ENCODE measurements at places on chromosomes 4 and X. TPM values are rescaled to one million over a fixed set of nuclear protein-coding genes. Genes with fewer than 3 reads are reported as not detected.

Gene MTHFD2L
- total RNA-seq = 10.6 TPM

Gene MAP9
- 9.3 TPM for total RNA-seq

Gene GAGE12E
- total RNA-seq = not detected

Gene CXCL3
- total RNA-seq = 11.9 TPM

Gene TRIM61
- total RNA-seq = 2.4 TPM

DNA sequence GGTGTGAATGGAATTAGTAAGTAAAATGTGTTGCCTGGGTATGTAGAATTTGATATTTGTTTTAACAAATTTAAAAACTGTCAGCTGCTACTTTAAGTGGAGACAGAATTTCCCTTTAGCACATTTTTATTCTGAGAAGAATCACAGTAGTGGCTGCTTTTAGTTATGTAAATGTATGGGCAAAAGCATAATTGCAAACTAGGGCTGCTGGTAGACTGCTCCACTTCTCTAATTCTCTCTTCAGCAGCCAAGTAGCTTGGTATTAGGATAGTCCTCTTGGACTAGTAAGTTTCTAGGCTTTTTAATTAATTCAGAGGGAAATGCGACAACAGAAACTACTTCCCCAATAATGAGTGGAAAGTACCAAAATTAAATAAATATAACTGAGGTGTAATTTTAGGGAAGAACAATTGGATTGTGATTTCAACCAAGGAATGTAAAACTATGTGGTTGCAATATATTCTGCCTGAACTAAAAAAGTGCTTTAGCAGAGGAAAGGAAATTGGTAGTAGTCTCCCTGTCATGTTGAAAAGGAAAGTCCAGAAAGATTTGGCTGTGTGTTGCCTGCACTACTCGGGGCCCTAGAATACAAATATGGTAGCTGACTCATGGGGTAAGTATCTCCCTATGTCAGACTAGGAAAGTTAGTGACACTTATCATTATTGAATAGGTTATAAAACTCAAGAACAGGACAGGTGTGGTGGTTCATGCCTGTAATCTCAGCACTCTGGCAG, 9.2 kb upstream of the EIF4E start:
- no peak overlapping the region for H3K27ac ChIP-seq
- H3K36me3 ChIP-seq = no peaks in the 10 kb centered on the region
- H3K27me3 ChIP-seq = no peaks in the 10 kb centered on the region
- no peak overlapping the region for H3K4me3 ChIP-seq
- DNase-seq = no peak

DNA sequence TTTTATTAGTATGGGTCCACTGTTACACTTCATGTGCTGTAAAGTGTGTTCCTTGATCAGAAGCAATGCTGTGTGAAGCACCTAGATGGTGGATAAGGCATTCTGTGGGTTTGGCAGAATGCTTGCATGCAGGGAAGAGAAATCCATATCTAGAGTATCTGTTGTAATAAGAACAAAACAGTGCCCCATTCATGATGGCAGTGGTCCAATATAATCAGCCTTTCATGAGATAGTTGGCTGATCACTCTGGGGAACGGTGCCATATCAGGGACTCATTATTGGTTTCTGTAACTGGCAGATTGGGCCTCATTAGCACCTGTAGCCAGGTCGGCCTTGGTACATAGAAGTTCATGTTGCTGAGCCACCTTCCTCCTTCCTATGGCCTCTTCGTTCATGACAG, 28.7 kb downstream of the STIM2 start:
- H3K36me3 ChIP-seq = no peaks in the 10 kb centered on the region
- peaks cover 20% of the 10 kb centered on the region for H3K4me1 ChIP-seq
- no peaks in the 10 kb centered on the region for H3K27me3 ChIP-seq
- no peak overlapping the region for H3K4me3 ChIP-seq
- H3K27ac ChIP-seq = no peak overlapping the region

GRCh38 chrX:112218388-112218787, 135.8 kb upstream of the TRPC5 start:
- no peak overlapping the region for H3K4me3 ChIP-seq
- no peaks in the 10 kb centered on the region for H3K27me3 ChIP-seq
- no peaks in the 10 kb centered on the region for H3K4me1 ChIP-seq
- no peaks in the 10 kb centered on the region for H3K36me3 ChIP-seq

DNA sequence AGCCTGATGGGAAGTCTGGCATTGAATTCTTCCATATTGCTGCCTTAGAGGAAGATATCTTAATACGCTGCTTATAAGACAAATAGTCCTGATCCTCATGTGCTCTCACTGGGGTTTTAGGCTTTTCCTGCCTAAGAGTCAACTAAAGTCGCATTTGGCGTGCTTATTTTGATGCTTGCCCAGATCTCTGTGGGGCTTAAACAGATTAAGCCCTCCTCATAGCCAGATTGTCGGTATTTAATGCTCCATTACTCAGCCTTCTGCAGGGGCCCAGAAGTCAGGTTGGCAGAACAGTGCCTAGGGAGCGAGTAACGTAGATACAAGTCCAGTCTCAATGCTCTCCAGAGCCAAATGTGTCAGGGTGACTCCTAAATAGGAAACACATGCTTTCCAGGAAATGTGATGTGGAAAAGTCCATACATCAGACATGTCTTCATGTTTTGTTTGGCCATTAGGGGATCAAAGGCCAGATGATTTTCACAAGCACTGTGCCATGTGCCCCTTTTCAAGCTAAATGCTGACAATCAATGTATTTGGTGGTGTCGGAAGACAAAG, 262.8 kb downstream of the PRDM5 start:
- no peak overlapping the region for H3K4me3 ChIP-seq
- H3K27ac ChIP-seq = no peak overlapping the region
- no peak for DNase-seq
- peaks cover 6% of the 10 kb centered on the region for H3K4me1 ChIP-seq
- H3K27me3 ChIP-seq = no peaks in the 10 kb centered on the region

DNA sequence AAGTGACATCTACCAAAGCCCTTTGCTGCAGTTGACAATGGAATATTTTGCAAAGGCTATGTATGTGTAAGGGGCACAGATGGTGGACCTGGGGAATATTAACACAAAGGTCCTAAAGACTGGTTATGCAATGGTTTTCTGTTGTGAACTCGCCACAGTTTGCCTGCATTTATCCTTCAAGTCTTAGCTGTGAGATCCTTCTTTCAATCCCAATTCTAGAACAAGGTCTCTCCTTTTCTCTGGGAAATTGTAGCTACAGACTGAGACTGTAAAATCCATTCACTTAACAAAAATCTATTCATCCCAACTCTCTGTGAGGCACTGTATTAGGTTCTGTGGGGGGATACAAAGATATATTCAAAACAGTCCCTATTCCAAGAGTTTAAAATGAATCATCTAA, 250.4 kb downstream of the GPM6A start:
- H3K27me3 ChIP-seq = no peaks in the 10 kb centered on the region
- no peaks in the 10 kb centered on the region for H3K36me3 ChIP-seq
- no peak for DNase-seq

DNA sequence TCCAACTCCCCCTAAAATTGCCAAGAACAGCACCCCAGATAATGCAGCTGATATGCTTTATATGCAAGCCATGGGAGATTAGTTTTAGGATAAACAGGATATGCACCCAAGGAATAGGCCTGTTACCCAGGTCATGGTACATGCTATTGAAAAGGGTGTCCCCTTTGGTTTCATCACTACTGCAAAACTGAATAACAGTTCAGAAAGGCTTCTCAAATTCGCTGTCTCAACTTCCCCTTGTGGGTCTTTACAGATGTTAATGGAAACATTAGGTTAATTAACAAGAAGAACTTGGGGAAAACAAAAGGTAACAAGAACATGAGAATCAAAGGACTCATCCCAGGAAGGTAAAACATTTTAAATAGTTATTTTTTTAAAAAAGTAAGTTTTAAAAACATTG, 318.7 kb downstream of the PRR32 start:
- no peaks in the 10 kb centered on the region for H3K36me3 ChIP-seq
- H3K27me3 ChIP-seq = no peaks in the 10 kb centered on the region
- H3K4me3 ChIP-seq = no peak overlapping the region
- H3K4me1 ChIP-seq = no peaks in the 10 kb centered on the region
- no peak overlapping the region for H3K27ac ChIP-seq

DNA sequence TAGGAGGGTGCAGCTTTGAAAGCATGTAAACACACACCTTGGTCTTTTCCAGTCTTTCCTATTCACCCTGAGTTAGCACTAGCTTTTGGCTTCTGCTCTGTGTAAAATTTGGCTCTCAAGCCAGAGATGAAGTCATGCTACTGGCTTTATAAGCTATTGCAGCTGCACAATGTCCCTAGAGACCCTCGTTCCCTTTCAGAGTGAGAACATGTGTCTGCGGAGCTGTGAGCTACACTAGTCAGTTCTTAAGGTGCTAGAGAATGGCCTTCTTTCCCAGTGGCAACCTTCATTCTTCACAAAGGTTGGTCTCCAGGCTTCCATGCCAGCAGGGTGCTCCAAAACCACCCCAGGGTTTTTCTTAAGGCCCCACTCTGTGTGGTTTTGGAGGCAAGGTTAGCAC, 199.1 kb downstream of the SPATA18 start:
- no peaks in the 10 kb centered on the region for H3K4me1 ChIP-seq
- H3K27ac ChIP-seq = no peak overlapping the region
- no peaks in the 10 kb centered on the region for H3K27me3 ChIP-seq
- no peaks in the 10 kb centered on the region for H3K36me3 ChIP-seq
- no peak overlapping the region for H3K4me3 ChIP-seq
- DNase-seq = no peak

- H3K36me3 ChIP-seq = no peaks in the 10 kb centered on the region
- no peaks in the 10 kb centered on the region for H3K4me1 ChIP-seq
- H3K4me3 ChIP-seq = no peak overlapping the region
- H3K27me3 ChIP-seq = no peaks in the 10 kb centered on the region
Observed at GRCh38 chr4:69707807-69708206, 52.6 kb downstream of the SULT1B1 start.

- no peaks in the 10 kb centered on the region for H3K27me3 ChIP-seq
- H3K4me3 ChIP-seq = no peak overlapping the region
- H3K4me1 ChIP-seq = no peaks in the 10 kb centered on the region
- no peak for DNase-seq
Observed at GRCh38 chr4:73139245-73139644, 69.7 kb upstream of the COX18 start.

GRCh38 chr4:80507077-80507476, 171.5 kb downstream of the CFAP299 start:
- DNase-seq = no peak
- H3K27ac ChIP-seq = no peak overlapping the region
- H3K36me3 ChIP-seq = no peaks in the 10 kb centered on the region
- no peak overlapping the region for H3K4me3 ChIP-seq
- H3K27me3 ChIP-seq = no peaks in the 10 kb centered on the region
- no peaks in the 10 kb centered on the region for H3K4me1 ChIP-seq

DNA sequence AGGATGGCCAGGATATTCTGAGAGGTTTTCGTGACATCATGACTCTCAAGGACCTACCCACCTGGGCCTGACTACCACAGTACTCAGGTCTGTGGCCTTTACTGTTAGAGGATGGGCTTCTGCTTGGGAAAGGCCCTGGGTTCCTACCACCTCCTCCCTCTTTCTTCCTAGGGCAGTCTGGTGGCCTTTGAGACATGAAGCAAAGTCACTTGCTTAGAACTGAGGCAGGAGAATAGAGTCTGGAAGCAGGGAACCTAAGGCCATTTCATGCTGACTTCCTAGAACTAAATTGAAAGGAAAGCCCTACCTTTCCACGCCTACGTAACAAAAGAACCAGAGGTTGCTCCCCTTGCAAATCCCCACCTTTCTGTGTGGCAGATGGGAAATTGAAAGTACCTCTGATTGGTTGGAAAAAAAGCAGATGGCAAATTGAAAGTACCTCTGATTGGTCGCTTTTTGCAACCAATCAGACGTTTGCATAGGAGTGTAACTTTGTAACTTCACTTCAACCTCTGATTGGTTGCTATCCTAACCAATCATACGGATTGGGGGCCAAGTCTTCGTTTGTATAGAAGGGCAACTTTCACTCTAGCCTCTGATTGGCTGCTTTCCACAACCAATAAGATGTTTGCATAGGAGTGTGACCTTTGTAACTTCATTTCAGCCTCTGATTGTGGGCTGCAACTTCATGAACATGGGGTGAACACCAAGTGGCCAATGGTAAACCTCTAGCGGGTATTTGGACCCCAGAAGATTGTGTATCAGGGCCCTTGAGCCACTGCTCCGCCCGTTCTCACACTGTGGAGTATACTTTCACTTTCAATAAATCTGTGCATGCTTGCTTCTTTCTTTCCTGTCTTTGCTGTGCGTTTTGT, 9.9 kb upstream of the AKAP14 start:
- no peak overlapping the region for H3K4me3 ChIP-seq
- no peak overlapping the region for H3K27ac ChIP-seq

DNA sequence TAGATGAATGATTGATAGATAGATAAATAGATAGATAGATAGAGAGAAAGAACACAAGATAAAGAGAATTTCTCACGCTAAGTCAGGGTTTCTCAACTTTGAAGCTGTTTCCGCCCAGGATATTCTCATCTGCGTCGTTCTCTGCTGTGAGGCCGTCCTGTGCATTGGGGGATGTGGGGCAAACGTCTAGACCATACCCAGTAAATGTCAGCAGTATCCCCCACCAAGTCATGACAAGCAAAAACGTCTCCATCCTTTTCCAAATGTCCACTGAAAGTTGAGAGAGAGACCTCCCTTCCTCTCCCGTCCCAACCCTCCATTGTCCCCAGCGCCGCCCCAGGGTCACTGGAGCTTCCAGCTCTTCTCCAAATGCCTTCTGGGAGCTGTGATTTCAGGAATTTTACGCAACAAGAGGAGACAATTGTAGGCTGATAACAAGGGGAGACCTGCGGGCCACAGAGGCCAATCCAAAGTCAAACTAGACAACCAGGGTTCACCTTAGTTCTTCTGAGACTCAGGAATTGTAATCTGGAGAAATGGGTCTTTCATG, 8.9 kb upstream of the CRLF2 start:
- no peaks in the 10 kb centered on the region for H3K4me1 ChIP-seq
- H3K36me3 ChIP-seq = no peaks in the 10 kb centered on the region
- no peaks in the 10 kb centered on the region for H3K27me3 ChIP-seq
- no peak overlapping the region for H3K27ac ChIP-seq
- DNase-seq = no peak

DNA sequence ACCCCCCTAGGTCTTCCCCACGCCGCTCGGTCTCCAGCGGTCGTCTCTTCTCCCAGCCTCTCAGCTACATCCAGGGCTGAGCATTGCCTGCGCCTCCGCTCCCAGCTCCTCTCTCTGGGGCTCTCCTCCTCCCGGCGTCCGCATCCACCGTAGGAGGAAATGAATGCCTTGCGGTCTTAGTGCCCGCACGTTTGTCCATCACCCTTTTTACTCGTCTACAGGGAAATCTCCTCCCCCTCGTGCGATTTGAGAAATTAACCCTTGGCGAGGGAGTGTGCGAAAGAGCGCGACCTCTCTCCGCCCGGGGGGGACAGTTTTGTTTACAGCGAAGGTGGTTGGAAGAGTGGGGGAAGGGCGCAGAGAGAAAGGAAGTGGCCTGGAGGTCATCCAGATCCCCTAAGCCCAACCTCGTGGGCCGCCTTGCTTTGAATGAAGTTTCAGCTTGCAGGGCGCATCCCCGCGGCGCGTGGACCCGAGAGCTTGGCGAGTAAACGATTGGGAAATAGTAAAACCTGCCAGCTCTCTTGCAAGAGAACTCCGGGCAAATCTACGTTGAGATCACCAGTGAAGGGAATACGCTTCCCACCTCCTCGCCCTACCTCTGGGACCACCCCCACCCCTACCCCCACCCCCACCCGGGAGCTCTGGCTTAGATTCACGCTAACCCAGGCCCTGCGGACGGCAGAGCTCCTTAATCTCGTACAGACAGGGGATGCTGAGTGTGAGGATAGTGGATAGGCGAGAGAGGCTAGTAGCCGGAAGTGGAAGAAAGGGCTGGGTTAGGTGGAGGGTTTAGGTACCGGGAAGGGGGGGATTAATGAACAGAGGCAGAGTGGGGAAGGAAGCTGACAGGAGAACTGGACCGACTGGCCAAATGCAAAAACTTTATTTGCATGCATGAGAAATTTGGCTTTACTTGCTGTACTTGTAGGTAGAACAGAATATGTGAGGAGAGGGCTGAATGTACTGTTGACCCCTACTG, at the start of gene ELOVL6:
ELOVL6 (minus strand) TSS at position 181 of the 982 bp plus-strand sequence. CDS start 280 bp downstream, outside the sequence.
- peak; percentile 86 for DNase-seq
- peak within 1 kb of the TSS; percentile 79 for H3K4me3 ChIP-seq
- peaks cover 15% of the 10 kb centered on the region for H3K4me1 ChIP-seq

Data from upper lobe of left lung (tissue), 6 donors.